Astrocyte of the spinal cord (primary cell): ENCODE measurements at places on chromosomes 1 and 21.
A peak's percentile ranks its signal among the peaks of the same experiment; 100 is the strongest.

- peak; percentile 8 for DNase-seq
These were observed 163.2 kb downstream of the LRRC40 start for GRCh38 chr1:70042090-70042731.

GRCh38 chr1:11643782-11644181 is 10.4 kb downstream of the FBXO2 start:
- no peak for DNase-seq

GRCh38 chr1:166133276-166133841 is 33.4 kb downstream of the FAM78B start:
- DNase-seq, result peak; percentile 4

- peak; percentile 61 for DNase-seq
These were observed 21.8 kb downstream of the SLC27A3 start for GRCh38 chr1:153796786-153797659.

DNA sequence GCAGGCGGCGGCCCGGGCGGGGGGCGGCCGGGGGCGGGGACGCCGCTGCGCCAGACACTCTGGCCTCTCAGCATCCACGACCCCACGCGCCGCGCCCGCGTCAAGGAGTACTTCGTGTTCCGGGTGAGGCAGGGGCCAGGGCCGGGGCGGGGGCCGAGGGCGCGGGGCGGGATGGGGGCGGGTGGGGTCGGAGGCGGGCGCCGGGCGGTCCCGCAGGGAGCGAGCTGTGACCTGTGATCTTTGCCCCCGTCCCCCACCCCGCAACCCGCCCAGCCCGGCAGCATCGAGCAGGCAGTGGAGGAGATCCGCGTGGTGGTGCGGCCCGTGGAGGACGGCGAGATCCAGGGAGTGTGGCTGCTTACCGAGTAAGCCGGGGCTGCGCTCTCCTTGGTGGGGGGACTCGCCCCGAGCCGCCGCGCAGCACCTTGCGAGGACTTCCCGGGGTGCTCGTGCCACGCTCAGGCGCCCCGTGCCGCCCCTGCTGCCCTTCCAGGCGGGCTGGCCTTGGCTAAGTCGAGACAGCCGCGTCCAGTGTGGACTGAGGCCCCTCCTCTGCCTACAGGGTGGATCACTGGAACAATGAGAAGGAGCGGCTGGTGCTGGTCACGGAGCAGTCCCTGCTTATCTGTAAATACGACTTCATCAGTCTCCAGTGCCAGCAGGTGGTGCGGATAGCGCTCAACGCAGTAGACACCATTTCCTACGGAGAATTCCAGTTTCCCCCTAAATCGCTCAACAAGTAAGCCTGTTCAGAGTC is 514 bp downstream of the TPRG1L start:
- DNase-seq, result peak; percentile 18

DNA sequence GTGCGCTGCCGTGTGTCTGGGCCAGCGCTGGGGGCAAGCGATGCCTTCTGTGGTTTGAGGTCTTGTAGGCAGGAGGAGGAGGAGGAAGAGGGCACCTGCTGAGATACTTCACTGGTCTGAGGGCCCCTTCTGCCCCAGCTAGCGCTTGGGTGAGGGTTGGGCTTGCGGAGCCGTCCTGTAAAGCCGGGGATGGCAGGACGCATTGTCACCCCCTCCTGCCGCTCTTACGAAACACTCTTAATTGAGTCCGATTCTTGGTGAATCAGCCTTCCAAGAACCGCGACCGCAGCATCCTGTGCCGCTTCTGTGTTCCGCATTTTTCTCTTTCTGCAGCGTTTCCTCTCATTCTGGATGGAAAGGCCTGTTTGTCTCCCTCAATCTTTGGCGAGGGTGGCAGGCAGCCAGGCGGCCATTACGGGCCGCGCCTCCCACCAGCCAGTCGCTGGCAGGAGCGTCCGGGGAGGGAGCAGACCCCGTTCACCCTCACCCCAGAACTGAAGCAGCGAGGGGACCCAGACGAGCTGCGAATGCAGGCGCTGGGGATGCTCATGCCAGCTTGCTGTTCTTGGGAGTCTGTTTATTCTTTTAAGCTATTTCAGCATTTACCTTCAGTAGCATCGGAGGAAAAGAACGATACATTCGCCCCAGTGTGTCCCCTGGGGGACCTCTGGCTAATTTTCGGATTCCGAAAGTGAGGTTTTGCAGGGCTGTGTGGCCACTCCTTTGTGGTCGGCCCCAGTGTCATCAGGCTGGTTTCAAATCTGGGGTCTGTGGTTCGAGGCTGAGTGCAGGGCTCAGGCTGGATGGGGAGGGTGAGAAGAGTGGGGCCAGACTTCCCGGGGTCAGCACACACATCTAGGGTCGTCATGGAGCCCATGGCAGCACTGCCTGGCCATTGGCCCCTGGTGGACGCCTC is 62.7 kb downstream of the SKI start:
- DNase-seq, result peak; percentile 98

DNA sequence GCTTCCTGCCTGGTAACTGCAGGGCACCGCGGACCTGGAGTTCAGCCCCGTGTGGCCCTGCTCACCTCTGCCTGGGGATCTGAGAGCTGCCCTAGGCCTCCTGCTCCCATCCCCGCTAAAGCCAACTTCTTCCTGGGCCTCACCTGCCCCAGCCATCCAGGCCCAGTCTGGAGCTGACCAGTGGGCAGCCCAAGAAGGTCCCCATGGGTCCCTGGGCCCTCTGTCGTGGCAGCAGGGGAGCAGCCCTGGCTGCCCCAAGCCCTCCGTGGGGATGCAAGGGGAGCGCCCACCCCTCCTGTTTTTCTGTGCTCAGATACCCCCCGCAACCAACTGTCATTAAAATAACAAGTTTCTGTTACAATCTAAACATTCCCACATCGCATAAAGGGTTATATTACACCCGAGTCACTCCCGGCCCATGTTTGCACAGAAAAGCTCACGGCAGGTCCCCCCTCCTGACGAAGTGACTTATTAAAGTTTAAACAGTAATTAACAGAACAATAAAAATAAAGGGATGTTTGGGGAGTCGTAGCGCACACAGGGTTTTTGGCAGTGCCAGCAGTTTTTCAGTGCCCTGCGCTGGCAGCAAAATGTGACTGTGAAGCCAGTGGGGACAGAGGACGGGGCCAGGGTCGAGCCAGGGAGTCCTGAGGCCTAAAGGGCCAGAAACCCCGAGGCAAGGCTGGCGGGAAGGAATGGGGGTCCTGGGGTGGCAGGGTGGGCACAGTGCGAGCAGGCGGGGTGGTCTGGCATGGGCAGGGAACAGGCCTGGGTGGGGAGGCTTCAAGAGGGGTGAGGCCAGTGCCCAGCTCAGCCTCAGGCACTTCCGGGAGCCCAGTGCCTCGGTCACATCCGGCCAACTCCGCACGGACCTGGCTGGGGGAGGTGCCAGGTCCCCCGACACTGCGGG is 121.5 kb downstream of the CASZ1 start:
- no peak for DNase-seq
